ENCODE measurements at places on chromosomes 16 and 17.

DNA sequence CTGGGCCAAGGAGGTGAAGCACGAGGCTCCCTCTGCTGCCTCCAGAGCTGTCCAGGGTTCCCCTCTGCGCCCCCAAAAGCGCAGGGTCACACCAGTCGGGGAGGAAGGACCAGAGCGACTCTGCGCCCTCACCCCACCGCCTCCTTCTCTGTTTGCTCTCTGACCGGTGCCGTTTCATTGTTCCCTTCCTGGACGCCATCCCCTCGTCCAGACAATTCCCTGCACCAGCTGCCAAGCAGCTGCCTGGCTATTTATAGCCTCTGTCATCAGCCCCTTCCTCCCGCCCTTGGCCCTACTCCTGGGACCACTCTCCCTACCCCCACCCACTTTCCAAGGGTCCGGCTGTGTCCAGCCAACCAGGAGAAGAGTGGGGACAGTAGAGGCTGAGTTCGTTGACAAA, 68.8 kb upstream of the CREBBP start:
- DNase-seq, result no peak

DNA sequence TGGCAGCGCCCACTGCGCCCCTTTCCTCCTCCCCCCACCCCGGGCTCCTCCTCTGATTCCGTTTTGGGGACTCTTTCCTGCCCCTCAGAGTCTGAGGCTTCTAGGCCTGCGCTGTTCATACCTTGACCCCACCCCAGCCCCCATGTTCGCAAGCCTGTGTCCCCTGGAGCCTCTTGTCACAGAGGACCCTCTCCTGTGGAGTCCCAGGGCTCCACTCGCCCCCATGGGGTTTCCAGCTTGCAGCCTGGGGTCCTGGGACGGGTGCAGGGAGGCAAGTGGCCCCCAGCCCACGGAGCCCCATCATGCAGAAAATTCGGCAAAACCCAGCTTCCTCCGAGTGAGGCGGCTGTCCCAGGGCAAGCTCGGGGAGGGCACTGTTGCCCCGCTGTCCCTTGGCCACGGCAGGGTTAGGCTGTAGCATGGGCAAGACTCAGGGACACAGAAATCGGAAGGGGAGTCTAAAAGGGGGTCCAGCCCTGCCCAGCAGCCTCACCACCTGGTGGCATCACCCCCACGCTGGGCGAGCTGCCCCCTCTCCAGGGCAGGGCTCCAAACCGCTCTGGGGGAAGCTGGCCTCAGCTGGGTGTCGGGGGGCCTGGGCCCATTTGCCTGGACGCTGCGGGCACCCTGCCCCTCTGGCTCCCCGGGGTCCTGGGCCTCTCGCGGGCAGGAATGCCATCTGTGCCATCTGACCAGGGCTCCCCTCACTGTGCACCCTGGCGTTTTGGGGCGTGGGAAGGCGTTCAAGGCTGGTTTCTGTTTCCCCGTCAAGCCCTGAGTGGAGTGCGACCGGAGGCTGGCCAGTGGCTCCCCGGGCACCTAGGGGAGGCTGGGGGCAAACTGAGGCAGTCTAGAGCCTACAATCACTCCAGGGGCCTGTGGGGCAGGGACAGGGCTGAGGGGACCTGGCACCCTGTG, 11.5 kb upstream of the BAHCC1 start:
- DNase-seq, result no peak

DNA sequence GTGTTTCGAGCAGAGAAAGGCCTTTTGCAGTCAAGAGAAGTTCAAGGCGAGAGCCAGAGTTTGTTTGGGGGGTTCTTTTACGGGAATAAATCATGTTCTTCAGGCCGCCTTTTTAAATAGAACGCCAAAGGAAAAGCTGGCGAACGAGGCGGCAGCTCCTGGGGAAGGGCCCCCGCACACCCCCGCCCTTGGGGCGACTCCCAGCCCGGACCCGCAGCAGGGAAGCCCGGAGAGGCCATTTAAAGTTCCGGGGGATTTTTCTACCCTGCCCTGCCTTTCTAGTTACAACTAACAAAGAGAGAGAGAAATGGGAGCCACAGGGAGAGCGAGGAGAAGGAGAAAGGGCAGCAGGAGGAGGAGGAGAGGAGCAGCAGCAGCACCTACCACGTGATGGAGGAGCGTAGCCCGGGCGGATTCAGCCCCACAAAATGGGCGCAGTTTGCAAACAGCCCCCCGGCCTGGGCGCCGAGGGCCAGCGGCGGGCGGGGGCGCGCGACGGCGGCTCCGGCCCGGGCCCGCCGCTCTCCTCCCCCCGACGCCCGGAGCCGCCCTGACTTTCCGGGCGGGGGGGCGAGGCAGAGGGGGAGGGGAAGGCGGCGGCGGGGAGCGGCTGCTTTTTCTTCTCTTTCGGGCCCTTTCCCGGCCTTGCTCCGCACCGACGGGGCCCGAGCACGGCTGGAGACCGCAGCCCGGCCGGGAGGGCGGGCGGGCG, 634 bp downstream of the KANSL1 start:
- peak; percentile 10 for DNase-seq

DNA sequence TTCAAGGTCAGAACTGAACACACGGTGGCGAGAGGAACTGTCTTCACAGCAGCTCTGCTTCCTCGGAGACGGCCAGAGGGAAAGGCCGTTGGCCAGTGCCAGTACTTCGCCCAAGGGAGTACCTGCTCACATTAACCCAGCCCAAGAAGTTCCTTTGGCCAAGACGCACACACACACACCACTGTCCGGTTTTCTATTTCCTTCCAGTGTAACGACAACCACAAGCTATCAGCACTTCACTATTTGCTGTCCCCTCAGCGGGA, 744 bp upstream of the GGNBP2 start:
- no peak for DNase-seq

DNA sequence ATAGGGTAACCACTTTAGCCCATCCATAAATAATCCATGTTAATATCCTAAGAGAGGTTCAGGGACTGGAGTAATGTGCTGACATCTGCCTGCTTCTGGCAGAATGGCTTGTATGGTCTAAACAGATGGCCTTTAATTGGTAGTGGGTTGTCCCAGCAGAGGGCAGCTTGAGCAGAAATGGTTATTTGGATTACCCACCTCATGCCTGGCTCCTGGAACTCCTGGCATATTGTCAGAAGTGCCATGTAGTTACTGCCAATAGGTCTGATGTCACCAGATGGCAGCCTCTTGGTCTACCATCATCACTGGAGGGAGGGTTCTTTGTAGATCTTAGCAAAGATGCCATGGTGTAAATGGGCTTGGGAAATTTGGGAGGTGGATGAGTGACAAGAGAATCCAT, 157.5 kb upstream of the SOX9 start:
- DNase-seq, result no peak

DNA sequence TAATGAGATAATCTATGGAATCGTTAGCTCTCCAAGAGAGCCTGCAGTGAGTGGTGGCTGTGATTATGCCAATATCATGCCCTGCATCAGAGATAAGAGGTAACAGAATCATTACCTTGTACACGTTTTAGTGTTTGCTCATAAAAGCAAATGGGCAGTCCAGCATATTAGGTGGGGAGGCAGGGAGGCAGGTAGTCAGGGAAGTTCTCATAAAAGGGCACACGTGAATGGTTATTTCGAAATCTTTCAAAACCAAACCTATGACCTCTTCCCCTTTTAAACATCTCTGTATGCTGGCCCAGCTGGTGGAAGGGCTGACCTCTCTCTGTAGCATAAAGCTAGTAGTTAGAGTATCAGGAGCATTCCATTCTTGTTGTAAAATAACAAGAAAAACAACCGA, 51.7 kb downstream of the VAT1L start:
- no peak for DNase-seq

- DNase-seq, result no peak
Observed at GRCh38 chr16:85179344-85180046, 67.2 kb upstream of the CIBAR2 start.

DNA sequence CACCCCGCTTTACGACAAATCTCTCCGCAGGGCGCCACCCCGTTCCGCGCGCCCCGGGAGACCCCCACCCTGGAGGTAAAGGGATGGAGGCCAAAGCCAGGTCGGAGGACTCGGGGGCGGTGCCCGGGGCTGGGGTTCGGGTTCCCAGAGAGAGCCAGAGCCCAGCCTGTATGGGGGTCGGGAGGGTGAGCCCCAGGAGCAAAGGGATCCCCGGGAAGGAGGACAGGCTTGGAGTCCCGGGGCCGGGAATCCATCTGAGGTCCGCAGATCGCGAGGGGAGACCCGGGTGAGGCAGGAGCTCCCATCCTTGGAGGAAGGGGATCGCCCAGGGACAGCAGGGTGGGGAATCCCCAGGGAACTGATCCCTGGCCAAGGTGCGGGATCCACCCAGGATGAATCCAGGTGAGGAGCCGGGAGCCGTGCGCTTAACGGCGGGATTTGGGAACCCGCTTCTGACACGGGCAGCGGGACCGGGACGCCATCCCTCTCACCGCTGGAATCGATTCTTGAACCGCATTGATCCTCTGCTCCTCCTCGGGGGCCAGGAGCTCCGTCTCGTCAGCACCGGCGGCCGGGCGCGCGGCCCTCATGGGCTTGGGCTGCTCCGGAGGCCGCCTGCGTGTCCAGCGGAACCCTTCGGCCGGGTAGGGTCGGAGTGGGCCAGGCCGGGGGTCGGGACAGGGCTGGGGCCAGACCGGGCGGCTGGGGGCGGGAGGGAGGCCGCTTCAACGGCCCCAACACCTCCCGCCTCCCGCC, at the start of gene MMD:
MMD (minus strand) TSS at position 657 of the 756 bp plus-strand sequence; CDS start at position 517, 140 bp downstream.
- DNase-seq, result no peak

GRCh38 chr16:5367951-5368350, 270.4 kb upstream of the EEF2KMT start:
- DNase-seq, result no peak

DNA sequence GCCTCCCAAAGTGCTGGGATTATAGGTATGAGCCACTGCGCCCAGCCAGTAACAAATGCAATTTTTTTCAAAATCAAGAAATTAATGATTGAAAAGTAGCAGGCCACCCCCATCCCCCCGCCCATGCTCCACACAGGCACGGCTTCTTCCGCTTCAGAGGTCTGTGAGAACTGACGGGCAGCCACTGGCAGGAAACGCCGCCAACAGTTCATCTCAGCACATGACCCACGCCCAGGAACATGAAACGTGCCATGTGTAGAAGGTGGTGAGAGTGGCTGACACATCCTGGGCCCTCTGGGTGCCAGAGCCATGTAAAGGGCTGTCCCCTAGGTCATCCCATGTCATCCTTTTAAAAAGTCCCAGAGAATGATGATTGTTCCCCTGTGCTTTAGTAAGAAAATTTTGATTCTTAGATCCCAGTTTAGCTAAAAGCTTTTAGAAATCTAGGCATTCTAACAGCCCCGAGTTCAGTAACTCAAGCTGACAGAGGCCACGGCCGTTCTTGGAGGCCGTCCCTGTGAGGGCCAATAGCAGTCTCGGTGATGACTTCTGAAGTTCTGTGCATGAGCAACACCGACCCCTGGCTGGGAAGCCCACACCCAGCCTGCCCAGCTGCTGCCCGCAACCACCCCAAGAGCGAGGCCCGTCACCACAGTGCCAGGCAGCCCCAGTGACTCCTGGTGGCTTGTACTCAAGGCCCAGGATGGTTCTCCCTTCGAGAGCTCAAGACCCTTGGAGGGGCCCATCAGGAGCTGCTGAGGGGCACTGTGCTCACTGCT, 52.1 kb downstream of the KLHDC4 start:
- DNase-seq, result peak; percentile 9

- DNase-seq, result no peak
Observed at GRCh38 chr16:68373528-68374245, 62.9 kb downstream of the PRMT7 start.

DNA sequence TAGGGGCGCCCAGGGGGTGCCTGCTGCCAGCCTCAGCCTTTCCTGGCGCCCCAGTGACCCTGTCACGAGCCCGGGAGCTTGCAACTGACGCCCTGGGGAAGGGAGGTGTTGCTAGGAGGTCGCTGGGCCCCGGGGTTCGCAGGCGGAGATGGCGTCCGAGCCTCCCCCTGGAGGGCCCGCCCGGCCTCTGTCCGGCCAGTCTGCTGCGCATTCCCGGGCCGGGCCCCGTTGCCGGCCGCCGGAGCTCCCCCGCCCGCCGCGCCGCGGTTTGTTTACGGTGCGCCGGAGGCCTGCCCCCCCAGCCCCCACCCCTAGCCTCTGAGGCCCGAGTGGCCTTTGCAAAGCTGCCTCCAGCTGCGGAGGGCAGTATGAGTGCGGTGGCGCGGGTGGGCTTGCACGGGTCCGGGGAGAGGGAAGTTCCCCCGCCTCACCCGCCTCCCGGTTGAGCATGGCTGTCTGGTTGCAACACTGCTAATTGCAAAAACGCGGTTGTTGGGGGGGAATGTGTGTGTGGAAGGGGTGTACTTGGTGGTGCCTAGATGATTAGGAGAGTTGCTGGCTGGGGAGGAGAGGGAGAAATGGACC, 514 bp downstream of the THRA start:
- no peak for DNase-seq

Data from stimulated activated CD4-positive, alpha-beta T cell treated with anti-CD3 and anti-CD28 coated beads, Interleukin-1b, Interleukin-23, amount 100 ng/mL, for 1 hour (primary cell).